ENCODE measurements at places on chromosomes 16 and 17.

GRCh38 chr16:78092758-78093157 lies 6.7 kb upstream of the WWOX start:
- no peak for DNase-seq

DNA sequence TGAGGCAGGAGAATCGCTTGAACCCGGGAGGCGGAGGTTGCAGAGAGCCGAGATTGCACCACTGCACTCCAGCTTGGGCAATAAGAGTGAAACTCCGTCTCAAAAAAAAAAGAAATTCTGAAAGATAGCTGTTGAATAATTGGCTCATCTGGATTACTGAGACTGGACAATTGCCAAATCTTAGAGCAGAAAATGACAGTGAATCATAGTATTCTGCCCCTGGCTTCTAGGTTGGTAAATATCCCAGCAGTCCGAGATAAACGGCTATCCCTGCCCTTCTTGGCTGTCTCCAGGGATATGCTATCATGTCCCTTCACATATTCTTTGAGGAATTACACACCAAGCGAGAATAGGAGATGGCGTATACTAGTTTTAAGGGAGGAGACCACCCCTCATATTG lies 35.5 kb upstream of the METTL16 start:
- peak; percentile 11 for DNase-seq

DNA sequence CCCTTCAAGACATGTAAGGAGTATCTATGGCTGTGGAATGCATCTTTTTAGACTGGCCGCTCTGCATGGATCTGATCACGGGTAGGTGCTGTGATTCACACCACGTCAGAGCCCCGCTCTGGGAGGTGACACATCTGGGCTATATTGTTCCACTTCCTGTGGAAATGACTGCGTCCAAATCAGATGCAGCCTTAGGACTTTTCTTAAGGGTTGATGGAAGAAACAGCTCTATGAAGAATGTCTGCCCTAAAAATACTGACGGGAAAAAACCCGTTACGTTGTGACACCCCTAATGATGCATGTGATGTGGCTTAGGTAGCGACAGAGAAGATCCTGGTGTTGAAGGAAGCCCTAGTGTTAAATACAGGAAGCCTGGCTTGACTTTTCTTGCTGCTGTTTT lies 12.2 kb downstream of the BANP start:
- DNase-seq: no peak

DNA sequence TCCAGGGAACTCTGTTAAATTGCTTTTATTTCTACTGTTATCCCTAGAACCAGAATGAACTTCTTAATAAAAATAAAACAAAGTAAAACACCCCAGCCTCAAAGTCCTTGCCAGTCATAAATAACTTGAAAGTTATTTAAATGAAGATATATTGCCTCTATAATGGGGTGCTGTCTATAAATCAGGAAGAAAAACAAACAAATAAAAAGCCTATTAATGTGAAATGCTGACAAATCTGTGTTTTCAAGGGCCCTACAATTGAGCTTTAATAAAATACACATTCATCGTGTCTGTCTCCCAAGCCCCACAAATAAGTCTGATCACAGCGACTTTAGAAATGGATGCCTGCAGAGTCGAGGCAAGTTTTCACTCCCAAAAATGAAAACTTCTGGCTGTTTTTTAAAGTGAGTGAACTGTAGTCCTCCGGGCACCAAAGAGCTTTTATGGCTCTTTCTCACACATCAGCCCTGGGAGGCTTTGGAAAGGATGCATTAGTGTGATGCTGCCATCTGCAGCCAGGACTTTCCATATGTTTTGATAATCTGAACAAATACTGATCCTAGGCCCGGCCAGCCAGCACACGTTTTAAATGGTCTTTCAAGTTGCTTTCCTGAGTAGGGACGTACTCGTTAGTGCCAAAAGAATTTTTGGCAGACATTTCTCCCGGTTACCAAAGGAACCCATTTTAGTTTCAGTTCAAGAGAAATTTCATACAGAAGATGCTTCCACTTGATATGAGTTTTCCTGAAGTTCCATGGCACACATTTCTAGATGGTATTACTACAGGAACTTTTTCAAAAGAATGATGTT lies 16.3 kb downstream of the NACA2 start:
- DNase-seq: peak; percentile 70

DNA sequence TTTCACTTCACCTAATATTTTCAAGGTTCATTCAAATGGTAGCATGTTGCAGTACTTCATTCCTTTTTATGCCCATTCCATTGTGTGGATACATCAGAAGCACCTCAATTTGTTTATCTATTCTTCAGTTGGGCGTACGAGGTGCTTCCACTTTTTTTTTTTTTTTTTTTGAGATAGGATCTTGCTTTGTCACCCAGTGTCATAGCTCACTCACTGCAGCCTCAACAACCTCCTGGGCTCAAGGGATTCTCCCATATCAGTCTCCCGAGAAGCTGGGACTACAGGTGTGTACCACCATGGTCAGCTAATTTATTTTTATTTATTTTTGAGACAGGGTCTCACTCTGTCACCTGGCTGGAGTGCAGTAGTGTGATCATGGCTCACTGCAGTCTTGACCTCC lies 22.5 kb upstream of the SPNS3 start:
- no peak for DNase-seq

DNA sequence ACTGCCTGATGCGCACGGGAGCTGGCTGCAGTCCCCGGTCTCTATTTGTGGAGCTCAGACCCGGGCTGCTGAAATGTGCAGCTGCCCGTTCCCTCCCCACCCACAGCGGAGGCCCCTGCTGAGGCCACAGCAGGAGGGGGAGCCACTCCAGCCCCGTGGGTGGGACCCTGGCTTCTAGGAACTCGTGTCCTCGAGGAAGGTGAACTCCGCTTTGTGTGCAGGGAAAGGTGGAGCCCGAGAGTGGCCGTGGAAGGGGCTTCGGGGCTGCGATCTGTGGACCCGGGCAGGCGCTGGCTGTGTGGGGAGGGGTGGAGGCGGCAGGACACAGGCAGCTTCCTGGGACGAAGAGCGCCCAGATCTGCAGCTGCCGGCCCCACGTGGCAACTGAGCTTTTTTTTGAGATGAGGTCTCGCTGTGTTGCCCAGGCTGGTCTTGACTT lies 2.9 kb downstream of the CCDC154 start:
- no peak for DNase-seq

DNA sequence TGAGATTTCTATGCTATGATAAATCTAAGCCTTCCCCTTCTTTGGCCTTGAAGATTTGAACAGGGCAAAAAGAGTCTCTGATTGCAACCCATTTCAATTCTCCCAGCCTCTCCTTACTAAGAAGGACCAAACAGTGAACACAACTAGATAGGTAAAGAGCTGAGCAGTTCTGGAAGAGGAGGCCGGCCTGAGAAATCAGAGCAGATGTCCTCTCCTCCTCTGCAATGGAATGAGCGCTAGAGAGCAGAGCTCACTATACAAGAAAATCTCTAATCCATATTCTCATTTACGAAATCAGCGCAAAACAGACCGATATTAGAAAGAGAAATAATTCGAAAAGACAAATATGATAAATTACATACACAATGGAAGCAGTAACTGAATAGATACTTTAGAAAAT lies 124.2 kb downstream of the CDK5R1 start:
- no peak for DNase-seq

- no peak for DNase-seq
Measured at GRCh38 chr17:36463916-36464764, 22.3 kb upstream of the ZNHIT3 start.

DNA sequence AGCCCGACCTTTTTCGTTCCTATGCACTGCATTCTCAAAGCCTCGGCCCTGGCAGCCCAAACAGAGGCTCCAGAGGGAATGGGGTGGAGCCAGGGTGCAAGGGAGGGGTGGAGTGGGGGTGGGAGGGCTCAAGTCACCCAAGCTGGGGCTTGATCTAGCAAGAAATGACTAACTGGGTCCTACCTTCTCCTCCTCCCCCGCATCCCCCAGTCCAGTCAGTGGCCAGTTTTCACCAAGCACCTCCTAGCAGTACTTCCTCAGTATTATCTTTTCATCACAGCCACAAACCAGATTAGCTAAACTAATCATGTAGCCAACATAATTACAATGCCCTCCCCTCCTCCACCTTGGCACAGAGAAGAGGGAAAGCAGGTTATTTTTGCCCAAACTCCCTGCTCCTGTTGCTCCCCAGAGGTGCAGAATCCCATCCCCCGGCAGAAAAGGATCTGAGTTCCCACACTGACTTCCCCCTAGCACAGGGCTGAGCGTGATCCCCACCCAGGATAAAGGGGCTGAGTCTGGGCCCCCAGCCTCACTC lies 2.2 kb downstream of the JUP start:
- no peak for DNase-seq

DNA sequence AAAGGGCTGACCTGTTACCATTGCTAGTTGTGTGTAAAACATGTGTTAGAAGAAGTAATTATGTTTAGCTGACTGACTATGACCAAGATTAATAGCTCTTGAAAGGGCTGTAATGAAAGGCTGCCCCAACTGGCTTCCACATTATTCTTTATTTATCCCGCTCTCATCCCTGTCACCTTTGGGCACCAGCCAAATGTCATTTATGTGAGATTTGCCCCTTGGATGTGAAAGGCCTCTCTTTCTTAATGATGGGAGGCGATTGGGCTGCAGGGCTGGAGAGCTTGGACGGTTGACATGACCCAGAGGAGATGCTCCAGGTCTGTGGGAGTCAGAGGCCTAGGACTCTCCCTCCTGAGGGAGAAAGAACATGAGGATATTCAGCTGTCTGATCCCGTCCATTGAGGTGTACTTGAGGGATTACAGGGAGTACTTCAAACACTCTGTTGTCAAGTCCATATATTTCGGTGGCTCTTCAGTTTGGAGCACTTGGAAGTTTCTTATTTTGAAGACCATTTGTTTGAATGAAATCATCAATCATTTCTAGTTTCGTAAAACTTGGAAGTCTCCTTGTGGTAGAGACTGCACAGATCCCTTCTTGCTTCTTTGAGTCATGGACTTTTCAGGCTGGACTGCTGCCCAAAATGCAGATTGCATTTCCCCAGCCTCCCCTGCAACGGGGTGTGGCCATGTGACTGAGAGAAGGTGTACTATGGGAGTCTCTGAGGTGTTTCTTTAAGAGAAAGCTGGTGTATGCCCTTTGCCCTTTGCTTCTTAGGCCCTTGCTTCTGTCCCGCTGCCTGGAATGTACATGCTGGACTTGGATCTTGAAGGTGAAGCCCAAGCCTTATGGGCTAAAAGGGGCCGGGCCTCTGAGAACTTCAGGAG lies 51.3 kb downstream of the FTO start:
- DNase-seq: peak; percentile 96

GRCh38 chr16:89697616-89698331 lies 3.7 kb downstream of the SPATA2L start:
- no peak for DNase-seq

GRCh38 chr16:4910828-4911227 lies 26.1 kb downstream of the PPL start:
- DNase-seq: no peak

- no peak for DNase-seq
Measured at GRCh38 chr17:69744512-69745070, 330.1 kb downstream of the MAP2K6 start.

DNA sequence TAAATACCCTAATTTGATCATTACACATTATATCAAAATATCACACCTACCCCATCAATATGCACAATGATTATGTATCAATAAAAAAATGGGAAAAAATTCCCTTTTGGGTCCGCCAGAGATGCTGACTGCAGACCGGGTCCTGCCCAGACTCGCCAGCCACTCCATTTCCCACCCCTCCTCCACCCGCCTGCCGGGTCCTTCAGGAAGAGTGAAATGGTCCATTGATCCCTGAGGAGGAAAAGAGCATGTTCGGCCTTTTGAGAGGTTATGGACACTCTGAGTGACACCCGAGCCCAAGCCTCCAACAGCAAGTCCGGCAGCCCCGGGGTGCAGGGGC lies 123.9 kb upstream of the ZFHX3 start:
- peak; percentile 20 for DNase-seq

DNA sequence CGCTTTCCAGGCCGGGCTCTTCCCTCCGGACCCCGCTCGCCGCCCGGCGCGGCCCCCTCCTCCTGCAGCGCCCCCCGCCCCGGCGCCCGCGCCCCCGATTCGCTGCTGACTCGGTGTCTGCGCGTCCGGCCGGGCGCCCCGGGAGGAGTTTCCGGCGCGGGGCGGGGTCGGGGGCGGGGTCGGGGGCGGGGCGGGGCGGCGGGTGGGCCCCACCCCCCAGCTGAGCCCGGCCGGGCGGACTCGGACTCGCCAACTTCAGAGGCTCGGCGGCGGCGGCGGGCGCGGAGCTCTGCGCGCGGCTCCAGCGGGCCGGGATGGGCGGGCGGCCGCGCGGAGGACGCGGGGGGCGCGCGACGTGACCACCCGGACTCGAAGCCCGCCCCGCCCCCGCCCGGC lies at the start of gene METRNL:
Gene METRNL (plus strand): TSS at position 258 of the 396 bp plus-strand sequence. CDS start 207 bp downstream, outside the sequence.
- peak; percentile 25 for DNase-seq

Data from NCI-H1105 treated with DMSO at 0.1 percent for 48 hours (cell line).